NCI-H2029 treated with DMSO at 0.1 percent for 48 hours (cell line): ENCODE measurements at places on chromosomes 6 and 20.

- no peak for DNase-seq
Observed at GRCh38 chr20:40771848-40772511, 82.9 kb upstream of the MAFB start.

DNA sequence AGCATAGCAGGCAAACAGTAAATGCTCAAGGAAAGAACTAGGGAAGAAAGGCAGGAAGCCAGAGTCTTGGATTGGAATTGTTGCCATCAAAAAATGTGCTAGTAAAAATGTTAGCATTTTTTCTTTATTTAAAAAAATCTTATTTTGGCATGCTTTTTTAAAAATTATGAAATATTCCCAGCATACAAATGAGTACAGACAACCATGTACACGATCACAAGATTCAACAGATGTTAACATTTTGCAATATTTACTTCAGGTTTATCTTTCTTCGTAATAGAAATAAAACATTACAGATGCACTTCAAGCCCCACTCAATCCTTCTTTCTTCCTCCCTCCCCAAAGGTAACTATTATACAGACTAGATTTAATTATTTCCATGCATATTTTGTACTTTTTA lies 27.4 kb upstream of the NOP56 start:
- no peak for DNase-seq

DNA sequence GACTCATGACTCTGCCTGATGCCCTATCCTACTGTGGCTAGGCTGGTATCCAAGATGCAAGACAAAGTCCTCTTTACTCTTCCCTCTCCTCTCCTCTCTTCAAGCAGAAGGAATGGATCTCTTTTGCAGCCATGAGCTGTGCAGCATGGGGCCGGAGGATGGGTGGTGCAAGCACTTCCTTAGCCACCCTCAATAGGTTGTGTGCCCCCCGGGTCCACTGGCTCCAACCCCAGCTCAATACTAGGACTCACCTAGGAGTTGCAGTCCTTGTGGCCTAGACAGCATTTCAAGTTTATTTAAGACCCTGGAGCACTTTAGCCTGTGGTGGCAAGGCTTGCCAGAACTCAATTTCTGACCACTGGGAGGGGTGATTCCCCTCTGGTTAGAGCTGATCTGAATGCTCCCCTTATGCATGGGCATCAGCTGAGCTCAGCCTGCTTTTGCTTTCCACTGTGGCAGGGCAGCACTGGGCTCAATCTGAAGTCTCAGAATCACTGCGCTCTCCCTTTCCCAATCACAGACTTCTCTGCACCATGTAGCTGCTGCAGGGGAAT lies 29.0 kb upstream of the GRM4 start:
- DNase-seq = no peak

GRCh38 chr6:79231101-79231500 lies 3.4 kb downstream of the HMGN3 start:
- DNase-seq = no peak

GRCh38 chr6:30555816-30556065 lies 548 bp downstream of the GNL1 start:
- no peak for DNase-seq

GRCh38 chr20:36677422-36677771 lies 31.4 kb upstream of the SLA2 start:
- peak; percentile 62 for DNase-seq

- DNase-seq = no peak
Observed at GRCh38 chr6:42171813-42172581, 1.2 kb upstream of the GUCA1A start.

GRCh38 chr6:43645613-43645964 lies 753 bp downstream of the RSPH9 start:
- DNase-seq = no peak

DNA sequence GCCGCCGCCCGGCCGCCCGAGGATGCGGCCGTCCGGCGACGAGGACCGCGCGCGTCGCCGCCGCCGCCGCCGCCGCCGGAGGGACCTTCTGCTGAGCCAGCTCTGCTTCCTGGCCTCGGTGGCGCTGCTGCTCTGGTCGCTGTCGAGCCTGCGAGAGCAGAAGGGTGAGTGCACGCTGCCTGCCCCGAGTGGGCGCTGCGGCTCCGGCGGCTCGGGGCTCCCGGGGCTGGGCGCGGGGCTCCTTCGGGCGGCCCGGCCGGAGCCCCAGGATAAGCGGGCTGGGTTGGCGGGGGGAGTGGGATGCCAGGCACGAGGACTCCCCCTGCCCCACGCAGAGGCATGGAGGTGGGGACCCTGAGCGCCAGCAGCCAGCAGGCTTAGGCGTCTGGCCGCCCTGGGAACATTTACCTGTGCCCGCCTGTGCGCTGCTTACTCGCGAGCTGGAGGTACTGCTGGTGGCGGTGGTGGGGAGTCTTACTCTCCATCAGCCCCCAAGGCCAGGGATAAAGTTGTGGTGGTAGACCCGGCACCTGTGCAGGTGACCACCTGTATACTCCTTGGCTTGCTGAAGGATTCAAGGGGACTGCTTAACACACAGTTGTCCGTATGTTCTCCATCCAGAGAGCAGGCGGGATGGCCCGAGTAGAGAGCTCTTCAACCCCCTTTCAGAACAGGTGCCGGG lies 520 bp downstream of the SLC24A3 start:
- DNase-seq = no peak

DNA sequence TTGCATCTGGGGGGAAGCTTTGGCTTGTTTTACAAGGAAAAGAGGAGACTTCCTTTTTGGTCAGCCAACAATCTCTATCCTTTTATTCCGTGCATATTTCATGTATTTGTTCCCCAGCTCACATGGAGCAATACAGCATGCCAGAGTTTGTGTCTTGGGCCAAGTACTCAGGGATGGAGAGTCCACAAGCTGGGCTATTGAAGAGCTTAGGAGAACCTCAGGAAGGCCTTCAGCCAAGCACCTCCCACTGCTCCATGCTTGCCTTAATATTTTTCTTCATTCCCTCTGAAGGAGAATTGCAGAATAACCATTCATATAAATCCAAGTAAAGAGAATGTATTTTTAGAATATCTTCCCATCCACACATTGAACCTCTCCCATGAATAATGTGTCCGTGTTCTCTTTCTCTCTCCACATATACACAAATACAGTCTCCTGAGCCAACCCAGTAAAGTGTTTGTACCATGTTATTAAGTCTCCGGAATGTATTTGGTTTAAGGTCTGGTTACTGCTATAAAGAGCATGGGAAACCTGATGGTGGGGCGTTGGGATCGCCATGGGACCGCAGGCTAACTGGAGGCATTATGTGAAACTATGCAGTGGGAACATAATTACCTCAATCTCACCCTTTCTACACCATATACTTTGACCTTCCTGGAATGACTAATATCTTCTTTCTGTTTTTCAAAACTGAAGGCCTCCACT lies 3.0 kb downstream of the LAMA4 start:
- no peak for DNase-seq

DNA sequence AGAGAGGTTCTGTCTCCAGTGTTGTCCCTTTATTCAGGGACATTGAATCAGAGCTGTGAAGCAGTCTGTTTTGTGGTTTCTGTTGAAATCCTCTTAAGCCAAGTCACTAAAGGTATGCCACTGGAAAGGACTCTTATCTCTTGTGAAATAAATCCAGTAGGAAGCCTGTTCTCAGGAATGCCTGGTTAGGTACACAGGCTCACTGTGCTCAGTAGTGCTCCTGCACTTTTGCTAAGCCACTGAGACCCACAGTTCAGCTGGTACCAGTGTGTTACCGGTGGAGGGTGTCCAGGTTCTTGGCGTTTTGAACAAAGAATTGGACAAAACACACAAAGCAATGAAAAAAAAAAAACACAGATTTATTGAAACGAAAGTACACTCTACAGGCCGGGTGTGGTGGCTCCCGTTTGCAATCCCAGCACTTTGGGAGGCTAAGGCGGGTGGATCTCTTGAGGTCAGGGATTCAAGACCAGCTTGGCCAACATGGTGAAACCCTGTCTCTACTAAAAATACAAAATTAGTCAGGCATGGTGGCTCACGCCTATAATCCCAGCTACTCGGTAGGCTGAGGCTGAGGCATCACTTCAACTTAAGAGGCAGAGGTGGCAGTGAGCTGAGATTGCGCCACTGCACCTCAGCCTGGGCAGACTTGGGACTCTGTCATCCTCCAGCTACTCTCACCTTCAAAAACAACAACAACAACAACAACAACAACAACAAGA lies 186.1 kb downstream of the JARID2 start:
- no peak for DNase-seq

DNA sequence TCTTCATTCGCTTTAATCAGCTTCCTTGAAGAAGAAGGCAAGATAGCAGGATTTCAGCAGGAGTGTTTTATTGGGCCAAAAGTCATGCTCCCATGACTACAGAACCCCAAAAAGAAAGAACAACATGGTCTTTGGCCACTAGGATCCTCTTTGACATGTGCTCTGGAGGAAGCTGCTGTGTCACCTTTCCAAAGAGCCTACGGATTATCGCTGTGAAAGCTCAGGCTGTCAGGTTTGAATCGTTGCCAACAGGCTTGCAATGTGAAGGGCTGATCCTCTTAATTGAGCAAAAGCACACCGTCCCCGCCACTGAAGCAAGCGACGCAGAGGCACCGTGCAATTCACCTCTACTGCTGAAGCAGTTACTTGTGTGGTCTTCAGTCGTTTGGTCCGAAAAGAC lies 29.0 kb downstream of the MYLIP start:
- DNase-seq = peak; percentile 82

DNA sequence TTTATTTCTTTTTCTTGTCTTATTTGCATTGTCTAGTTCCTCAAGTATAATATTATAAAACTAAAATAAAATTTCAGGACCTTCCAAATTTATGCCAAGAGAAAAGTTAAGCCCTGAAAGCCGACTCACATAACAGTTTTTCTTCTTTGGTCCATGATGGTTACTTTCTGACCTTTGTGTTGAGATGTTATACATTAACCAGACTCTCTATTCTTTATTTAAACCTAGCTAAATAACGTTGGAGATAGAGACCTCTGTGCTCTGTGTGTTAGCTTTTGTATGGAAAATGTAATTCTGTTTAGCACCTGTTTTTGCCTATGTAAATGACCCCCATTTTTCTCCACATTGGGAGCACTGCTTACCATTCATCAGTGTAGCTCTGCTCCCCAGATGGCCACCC lies 352.4 kb downstream of the CD109 start:
- DNase-seq = no peak

- no peak for DNase-seq
Observed at GRCh38 chr20:45426320-45427016, 10.5 kb downstream of the PIGT start.

- DNase-seq = no peak
Observed at GRCh38 chr6:147950623-147950987, 392.0 kb upstream of the SASH1 start.

DNA sequence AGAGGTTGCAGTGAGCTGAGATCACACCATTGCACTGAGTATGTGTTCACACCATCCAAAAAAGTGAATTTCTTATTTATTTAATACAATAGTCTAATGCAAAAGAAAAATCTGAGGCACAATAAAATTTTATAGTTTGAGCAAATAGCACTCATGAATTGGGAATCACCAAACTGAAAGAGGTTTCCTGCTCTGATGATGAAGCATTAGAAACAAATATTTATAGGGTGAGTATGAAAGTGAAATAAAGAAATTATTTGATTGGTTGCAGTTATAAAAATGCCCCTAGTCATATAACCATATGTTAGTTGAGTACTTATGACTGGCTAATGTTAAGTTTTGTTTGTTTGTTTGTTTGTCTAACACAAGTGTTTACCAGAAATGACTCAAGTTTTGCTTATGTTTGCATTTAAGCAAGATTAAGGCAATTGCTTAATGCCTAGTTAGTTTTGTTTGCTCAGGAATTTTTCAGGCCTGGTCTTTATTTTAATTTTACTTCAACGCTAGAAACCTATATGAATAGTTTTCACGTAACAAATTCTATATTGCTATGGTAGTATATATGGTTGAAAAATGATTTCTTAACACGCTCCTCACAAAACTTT lies 151.5 kb upstream of the FAM83B start:
- DNase-seq = no peak

DNA sequence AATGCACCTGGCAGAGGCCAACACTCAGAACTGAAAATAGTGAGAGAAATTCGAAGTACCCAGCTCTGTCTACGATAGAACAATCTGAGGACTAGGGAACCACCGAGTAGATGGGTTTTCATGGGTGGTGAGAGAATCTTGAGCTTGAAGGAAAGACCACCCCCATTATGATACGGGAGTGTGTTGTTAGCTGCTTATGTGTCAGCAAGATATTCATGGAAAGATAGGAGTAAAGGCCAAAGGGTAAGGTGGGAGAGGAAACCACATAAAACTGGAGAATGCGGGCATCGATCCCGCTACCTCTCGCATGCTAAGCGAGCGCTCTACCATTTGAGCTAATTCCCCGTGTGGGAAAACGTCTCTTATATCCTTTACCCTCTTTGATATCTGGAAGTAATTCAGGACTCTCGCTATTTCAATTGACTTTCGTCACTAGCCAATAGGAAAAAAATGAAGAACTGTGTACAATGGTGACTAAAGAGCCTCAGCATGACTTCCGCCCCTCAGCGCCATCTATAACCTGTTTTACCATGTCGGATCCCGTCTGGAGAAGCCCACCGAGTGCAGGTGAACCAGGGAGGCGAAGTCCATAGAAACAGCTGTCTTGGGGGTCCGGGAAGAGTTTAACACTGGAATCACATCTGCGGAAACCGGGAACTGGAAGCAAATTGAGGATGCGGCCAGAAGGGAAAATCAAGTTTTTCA lies 25.0 kb upstream of the ABT1 start:
- DNase-seq = peak; percentile 98

GRCh38 chr6:130697271-130697994 lies 129.8 kb upstream of the SMLR1 start:
- DNase-seq = no peak

DNA sequence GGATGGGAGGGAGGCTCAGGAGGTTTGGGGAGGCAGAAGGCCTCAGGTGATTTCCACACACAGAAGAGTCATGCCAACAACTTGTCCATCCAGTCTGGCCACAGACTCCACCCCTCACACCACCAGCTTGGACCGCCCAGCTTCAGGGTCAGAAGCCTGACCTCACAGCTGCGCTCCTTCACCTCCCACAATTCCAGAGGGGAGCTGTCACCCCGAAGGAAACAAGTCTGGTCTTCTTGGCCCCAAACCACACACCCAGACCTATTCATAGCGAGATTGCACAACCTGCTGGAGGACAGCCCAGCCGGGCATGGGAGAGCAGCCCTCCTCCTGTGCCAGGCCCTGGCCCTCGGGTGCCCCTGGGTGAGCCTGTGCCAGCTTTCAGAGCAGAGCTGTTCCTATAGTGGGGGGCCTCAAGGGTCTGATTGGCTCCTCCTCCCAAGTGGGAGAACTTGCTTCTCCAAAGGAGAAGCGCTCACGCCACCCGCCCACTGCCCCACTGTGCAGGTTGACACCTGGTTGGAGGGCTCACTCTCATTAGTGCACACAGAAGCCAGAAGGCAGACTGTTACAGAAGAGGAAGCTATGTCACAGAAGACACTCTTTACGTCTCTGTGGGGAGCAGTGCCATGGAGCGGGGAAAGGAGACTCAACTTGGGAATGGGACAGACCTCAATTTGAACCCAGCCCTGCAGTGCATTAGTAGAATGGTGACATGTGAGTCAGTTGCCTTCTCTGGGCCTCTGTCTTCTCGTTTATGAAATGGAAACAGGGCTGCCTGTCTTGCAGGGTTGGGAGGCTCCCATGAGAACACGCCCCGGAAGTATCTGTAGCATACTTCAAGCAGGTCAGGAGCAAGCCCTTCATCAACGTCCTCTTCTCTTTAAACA lies 128.8 kb downstream of the FOXO3 start:
- no peak for DNase-seq
